Activated T-helper 2 cell treated with anti-CD3 and anti-CD28 coated beads, Interferon-gamma antibody, Interleukin-2, Interleukin-4, amounts not matched to agents 10 μg/mL and 5 μg/mL and 100 μg/mL, durations not matched to agents 14 hours and 24 hours and 36 hours (primary cell): ENCODE measurements at places on chromosomes 12 and 14. TPM values are rescaled to one million over a fixed set of nuclear protein-coding genes. Genes with fewer than 3 reads are reported as not detected.

DNA sequence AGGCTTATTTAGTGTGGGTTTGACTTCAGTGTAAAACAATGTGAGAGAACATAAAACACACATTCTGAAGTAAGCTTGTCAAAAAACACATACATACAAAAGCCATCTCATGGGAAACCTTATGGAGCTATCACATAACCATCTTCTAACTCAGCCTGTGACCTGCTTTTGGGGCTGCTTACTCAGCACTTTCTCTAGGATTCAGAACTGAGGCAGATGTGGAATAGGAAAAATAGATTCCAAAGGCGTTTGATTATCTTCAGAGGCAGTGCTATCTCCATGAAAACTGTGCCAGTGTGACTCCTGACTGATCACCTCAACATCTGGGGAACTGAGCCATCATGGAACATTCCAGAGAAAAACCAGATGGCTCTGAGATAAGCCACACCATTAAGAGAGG lies 13.5 kb downstream of the HAL start:
- DNase-seq = no peak
- no peaks in the 10 kb centered on the region for H3K4me1 ChIP-seq
- no peak overlapping the region for H3K4me3 ChIP-seq
- no peak overlapping the region for H3K27ac ChIP-seq
- H3K27me3 ChIP-seq = no peaks in the 10 kb centered on the region
- no peaks in the 10 kb centered on the region for H3K36me3 ChIP-seq

DNA sequence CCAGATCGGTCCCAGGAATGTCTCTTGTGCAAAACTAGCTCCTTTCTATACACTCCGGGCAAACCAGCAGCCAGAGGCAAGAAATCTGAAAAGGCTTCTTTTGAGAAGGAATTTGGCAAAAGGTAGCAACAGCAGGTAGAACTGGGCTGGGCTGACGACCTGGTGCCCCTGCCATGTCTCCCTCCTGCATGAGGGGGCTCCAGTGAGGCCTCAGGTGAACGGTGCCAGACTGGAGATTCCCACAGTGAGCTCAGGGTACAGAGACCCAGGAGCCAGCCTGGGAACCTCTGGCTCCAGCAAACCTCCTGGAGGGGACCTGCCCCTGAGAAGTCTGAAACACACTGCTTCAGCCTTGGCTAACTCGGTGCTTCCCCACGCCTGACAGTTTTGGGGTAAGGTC lies 10.8 kb downstream of the ITPK1 start:
- peaks cover 42% of the 10 kb centered on the region for H3K4me1 ChIP-seq
- peaks cover 3% of the 10 kb centered on the region for H3K36me3 ChIP-seq
- H3K27me3 ChIP-seq = no peaks in the 10 kb centered on the region
- no peak overlapping the region for H3K4me3 ChIP-seq
- DNase-seq = no peak

DNA sequence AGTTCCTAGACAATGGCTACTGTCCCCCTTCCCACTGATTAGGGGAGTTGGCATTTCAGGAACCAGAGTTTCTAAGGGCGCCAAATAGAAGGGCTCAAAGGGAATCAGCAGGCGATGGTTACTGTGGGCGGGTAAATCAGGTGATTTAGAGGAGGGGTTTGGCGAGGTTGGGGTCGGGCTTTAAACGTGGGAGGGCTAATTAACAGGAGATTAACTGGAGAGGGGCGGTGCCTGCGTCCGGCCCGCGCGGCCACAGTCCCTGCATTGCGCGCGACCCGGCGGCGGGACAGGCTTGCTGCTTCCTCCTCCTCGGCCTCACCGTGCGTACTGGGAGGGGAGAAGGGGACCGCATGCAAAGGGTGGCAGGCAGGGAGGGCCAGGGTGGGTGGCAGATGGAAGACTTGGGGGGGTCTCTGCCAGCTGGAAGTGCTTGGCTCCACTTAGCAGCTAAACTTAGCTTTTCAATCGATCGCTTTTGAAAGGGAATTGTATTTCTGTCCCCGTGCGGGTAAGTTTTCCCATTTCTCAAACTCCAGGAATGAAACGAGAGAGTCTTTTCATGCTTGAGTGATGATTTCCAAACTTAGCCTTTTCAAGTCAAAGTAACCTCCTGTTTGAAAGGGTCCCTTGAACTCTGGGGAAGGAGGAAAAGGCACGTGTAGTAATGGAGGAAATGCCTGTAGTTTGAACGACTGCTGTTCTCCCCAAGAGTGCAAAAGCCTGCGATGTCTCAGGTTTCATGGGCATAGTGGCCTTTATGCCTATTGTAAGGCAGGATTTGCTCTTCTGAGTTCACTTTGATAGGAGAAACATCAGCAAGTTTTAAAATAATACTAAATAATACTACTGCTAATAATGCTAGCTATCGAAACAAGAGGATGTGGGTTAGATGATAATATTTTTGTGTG lies at the start of gene MGST1:
MGST1 (plus strand) TSS at position 255 of the 908 bp plus-strand sequence. CDS start 6,608 bp downstream, outside the sequence.
- H3K4me3 ChIP-seq = no peak within 1 kb of the TSS
- peaks cover 1% of the 10 kb centered on the region for H3K4me1 ChIP-seq
- no peak for DNase-seq
- peaks cover 3% of the 10 kb centered on the region for H3K27me3 ChIP-seq
- no peak within 1 kb of the TSS for H3K27ac ChIP-seq

GRCh38 chr14:81222691-81223090 lies 1.9 kb upstream of the GTF2A1 start:
- H3K4me3 ChIP-seq = no peak overlapping the region
- peaks cover 2% of the 10 kb centered on the region for H3K27me3 ChIP-seq
- H3K36me3 ChIP-seq = peaks cover 9% of the 10 kb centered on the region

The B4GALNT1 gene
- 10.8 and 11.3 TPM in 2 replicates for total RNA-seq

The SLC6A12 gene
- 0.37 TPM in 1 of 2 replicates, not detected in the other for total RNA-seq

- peak overlapping the region; percentile 88 for H3K27ac ChIP-seq
- DNase-seq = no peak
- no peak overlapping the region for H3K4me3 ChIP-seq
- peaks cover 72% of the 10 kb centered on the region for H3K36me3 ChIP-seq
- H3K27me3 ChIP-seq = no peaks in the 10 kb centered on the region
Measured at GRCh38 chr14:100336618-100337530, 13.7 kb downstream of the SLC25A47 start.

The ALKBH2 gene
- total RNA-seq = 33.4 and 34.9 TPM in 2 replicates

DNA sequence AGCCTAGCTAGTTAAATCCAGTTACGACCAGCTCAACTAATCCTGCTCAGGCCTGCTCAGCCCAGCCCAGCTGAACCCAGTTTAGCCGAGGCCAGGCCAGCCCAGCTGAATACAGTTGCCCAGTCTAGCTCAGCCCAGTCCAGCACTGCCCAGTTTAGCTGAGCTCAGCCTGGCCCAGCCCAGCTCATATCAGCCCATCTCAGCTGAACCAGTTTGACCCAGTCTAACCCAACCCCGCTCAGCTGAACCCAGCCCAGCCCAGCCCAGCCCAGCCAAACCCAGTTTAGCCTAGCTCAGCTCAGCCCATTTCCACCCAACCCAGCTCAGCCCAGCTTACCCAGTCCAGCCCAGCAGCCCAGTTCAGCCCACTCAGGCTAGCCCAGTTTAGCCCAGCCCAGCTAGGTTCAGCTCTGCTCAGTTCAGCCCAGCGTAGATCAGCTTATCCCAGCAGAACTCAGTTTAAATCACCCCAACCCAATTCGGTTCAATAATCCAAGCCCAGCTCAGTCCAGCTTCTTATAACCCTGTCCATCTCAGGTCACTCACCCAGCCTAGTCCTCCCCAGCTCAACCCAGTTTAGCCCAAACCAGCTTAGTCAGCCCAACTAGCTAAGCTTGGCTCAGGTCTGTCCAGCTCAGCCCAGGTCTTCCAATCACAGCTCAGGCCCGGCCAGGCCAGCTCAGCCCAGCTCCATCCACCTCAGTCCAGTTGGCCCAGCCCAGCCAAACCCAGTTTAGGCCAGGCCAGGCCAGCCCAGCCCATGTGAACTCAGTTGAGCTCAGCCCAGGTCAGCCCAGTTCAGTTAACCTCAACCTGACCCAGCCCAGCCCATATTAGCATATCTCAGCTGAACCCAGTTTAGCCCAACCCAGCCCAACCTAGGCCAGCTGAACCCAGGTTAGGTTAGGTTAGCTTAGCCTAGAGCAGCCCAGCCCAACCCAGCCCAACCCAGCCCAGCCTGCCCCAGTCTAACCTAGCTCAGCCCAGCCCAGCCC lies 76.7 kb downstream of the TMEM121 start:
- H3K4me1 ChIP-seq = peaks cover 3% of the 10 kb centered on the region
- H3K27me3 ChIP-seq = no peaks in the 10 kb centered on the region
- peak overlapping the region; percentile 3 for H3K4me3 ChIP-seq

The FOXM1 gene
- 74.8 and 79.3 TPM in 2 replicates for total RNA-seq

DNA sequence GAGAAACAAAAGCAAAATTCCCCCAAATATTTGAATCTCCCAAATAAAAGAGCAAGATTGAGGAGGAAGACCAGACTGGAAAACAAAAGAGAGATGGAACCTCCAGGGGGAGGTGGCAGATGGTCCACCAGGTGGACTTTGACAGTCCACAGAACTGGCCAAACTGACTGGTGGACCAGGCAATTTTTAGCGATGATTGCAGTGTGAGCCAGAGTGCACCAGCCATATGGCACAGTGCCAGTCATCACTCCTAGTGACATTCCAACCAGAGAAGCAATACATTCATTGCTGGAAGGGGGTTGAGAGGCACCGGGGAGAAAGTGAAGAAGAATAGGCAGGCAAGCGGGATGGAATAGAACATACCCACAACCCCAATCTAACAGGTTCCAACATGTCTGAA lies 182.9 kb downstream of the EXOC5 start:
- no peaks in the 10 kb centered on the region for H3K36me3 ChIP-seq
- no peaks in the 10 kb centered on the region for H3K4me1 ChIP-seq
- DNase-seq = no peak

DNA sequence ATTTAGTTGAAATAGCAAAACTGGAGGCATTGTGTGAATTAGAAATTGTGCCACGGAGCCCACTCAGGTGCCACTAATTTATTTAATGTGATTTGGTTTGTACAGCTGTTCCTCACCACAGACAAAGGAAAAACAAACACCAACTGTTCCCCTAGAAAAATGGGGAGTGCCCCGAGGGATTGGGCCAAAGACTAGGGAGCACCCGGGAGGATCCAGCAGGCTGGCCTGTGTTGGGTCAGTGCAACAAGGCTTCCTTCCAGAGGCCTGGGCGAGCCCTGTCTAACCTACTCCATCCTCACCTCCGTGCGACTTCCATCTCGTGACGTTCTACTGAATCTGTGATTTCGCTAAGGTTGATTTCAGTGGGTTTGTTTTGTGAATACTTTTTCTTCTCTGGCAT lies 206.2 kb downstream of the CHST11 start:
- peaks cover 11% of the 10 kb centered on the region for H3K36me3 ChIP-seq
- no peak overlapping the region for H3K27ac ChIP-seq
- H3K4me3 ChIP-seq = no peak overlapping the region
- no peak for DNase-seq

DNA sequence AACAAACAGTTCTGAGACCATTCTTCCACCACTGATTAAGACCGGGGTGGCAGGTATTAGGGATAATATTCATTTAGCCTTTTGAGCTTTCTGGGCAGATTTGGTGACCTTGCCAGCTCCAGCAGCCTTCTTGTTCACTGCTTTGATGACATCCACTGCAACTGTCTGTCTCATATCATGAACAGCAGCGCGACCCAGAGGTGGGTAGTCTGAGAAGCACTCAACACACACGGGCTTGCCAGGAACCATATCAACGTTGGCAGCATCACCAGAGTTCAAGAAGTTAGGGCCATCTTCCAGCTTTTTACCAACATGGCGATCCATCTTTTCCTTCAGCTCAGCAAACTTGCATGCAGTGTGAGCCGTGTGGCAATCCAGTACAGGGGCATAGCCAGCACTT lies 16.9 kb downstream of the AEBP2 start:
- H3K4me1 ChIP-seq = peaks cover 31% of the 10 kb centered on the region
- no peak overlapping the region for H3K4me3 ChIP-seq
- no peaks in the 10 kb centered on the region for H3K27me3 ChIP-seq
- DNase-seq = no peak
- H3K36me3 ChIP-seq = peaks cover 46% of the 10 kb centered on the region
- H3K27ac ChIP-seq = no peak overlapping the region

- no peak for DNase-seq
- H3K36me3 ChIP-seq = peaks cover 3% of the 10 kb centered on the region
- H3K4me3 ChIP-seq = no peak overlapping the region
- peaks cover 1% of the 10 kb centered on the region for H3K27me3 ChIP-seq
Measured at GRCh38 chr14:61098721-61099120, 117.7 kb downstream of the SLC38A6 start.

The TMEM121 gene
- 8.2 and 9.6 TPM in 2 replicates for total RNA-seq

GRCh38 chr12:29546000-29546399 lies 48.5 kb upstream of the OVCH1 start:
- H3K36me3 ChIP-seq = no peaks in the 10 kb centered on the region
- H3K4me1 ChIP-seq = no peaks in the 10 kb centered on the region
- H3K27me3 ChIP-seq = peaks cover 1% of the 10 kb centered on the region
- H3K4me3 ChIP-seq = no peak overlapping the region
- no peak overlapping the region for H3K27ac ChIP-seq

DNA sequence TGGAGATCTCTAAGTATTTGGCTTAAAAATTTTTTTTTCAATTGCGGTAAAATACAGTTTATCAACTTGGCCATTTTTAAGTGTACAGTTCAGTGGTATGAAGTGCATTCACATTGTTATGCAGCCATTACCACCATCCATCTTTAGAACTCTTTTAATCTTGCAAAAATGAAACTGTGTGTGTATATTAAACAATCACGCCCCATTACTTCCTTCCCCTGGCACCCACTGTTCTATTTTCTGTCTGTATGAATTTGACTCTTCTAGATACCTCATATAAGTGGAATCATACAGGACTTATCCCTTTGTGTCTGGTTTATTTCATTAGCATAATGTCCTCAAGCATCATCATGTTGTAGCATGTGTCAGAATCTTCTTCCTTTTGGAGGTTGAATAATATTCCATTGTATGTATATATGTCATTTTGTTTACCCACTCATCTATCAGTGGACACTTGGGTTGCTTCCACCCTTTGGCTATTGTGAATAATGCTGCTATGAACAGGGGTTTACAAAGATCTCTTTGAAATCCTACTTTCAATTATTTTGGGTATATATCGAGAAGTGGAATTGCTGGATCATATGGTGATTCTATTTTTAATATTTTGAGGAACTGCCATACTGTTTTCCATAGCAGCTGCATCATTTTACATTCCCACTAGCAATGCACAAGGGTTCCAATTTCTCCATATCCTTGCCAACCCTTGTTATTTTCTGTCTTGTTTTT lies 62.9 kb downstream of the SAMD4A start:
- peaks cover 1% of the 10 kb centered on the region for H3K27me3 ChIP-seq
- H3K4me1 ChIP-seq = peaks cover 39% of the 10 kb centered on the region
- no peak overlapping the region for H3K27ac ChIP-seq
- H3K4me3 ChIP-seq = no peak overlapping the region

DNA sequence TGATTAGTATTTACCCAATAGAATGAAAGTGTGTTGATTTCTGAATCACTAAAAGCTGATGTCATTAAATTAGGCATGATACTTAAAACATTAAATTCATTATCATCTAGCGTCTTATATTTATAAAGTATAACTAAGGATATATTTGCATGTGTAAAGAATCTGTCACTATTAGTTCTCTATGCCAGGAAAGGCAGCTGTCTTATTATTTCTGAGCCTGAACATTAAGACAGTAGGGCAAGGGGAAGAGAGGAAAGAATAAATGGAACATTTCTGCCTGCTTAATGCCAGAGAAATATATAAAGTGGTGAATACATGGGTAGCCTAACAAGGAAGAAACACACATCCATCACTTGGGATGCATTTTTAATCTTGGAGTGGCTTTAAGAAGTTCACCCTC lies 965.1 kb upstream of the TMEM132C start:
- no peaks in the 10 kb centered on the region for H3K36me3 ChIP-seq
- H3K4me1 ChIP-seq = no peaks in the 10 kb centered on the region
- DNase-seq = no peak
- no peak overlapping the region for H3K4me3 ChIP-seq
- H3K27me3 ChIP-seq = no peaks in the 10 kb centered on the region
- no peak overlapping the region for H3K27ac ChIP-seq
